ENCODE measurements at places on chromosomes 6 and 20. TPM values are rescaled to one million over a fixed set of nuclear protein-coding genes. Genes with fewer than 3 reads are reported as not detected.

PAX1 gene
- not detected for total RNA-seq

- DNase-seq: no peak
Measured at GRCh38 chr20:32563311-32564272, 21.5 kb downstream of the NOL4L start.

GRCh38 chr20:8190043-8190880 lies 58.2 kb downstream of the PLCB1 start:
- no peak for DNase-seq

MOXD1 gene
- total RNA-seq: 2.9 TPM

DNA sequence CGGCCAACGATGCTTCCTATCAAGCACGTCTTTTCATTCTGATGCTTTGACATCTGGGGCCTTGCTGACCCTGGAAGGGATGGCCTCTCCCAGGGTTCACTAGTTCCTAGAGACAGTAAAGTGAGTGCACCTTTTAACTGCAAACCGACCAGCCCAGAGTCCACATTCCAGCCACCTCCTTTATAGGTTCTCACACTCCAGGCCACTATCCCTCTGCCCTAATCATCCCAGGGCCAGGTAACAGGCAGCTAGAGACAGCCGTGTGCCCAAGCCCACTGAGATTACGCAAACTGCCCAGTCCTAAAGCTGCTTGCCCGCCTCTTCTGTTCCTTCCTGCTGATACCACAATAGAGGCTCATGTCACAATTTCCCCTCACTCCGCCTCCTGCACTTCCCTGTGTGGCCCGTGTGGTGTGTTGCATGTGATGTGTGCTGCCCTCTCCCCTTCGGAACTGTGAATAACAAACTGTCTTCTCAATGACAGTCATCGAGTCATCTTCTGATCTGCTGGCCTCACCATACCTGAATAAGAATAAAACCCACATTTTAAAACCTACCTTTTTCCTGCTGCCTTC lies 123.7 kb upstream of the EXOC2 start:
- no peak for DNase-seq

PRPH2 gene
- 0.40 TPM for total RNA-seq

YIPF3 gene
- total RNA-seq: 99.4 TPM

- peak; percentile 99 for DNase-seq
Measured at GRCh38 chr20:46215913-46216707, 92.2 kb downstream of the CDH22 start.

CST3 gene
- 131 TPM for total RNA-seq

RANBP9 gene
- total RNA-seq: 45.4 TPM

ANKRD66 gene
- total RNA-seq: not detected

DNA sequence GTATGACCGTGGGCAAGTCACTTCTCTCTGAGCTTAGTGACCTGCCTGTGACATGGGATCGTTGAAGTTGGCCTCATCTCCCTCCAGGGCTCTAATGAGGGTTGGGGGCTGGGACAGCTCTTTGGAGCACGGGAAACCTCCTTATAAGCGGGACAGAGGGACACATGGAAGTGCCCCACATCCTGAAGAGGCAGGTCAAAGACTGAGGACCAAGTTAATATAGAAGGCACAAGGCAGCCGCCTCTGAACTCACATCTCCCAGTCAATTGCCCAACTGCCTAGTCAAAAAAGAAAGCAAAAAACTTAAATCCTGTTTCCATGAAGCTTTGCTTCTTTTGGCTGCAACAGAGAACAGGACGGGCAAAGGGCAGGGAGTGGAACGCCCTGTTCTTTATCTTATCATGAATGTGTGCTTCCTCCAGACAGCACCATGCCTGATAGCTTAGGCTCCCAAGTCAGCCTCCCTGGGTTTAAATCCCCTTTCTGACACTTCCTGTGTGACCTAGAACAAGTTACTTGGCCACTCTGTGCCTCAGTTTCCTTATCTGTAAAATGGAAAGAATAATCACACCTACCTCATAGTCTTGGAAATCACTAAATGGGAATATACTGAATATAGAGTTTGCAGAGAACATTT lies 27.1 kb downstream of the LBP start:
- no peak for DNase-seq

- no peak for DNase-seq
Measured at GRCh38 chr20:46954490-46955038, 59.9 kb downstream of the EYA2 start.
